Immature natural killer cell (primary cell): ENCODE measurements at places on chromosomes 4 and X.
A peak's percentile ranks its signal among the peaks of the same experiment; 100 is the strongest.

GRCh38 chr4:88246600-88246999 is 37.8 kb downstream of the PPM1K start:
- DNase-seq = no peak

DNA sequence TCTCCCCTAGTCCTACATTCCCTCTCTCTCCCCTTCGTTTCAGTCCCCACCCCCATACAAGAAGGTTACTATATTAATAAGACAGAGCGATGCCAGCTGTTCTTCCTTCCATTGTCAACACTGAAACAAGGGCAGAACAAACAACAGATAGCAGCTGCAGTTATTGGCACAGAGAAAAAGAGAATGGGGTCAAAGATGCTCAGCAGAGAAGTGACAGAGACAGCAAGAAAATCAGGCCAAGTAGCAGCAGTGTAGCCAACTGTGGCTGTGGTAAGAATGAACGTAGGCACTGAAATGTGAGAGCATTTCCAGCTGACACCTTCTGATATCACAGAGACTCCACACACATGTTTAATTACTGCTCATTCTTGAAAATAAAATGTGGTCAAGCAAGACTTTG is 641.8 kb downstream of the FSTL5 start:
- no peak for DNase-seq

DNA sequence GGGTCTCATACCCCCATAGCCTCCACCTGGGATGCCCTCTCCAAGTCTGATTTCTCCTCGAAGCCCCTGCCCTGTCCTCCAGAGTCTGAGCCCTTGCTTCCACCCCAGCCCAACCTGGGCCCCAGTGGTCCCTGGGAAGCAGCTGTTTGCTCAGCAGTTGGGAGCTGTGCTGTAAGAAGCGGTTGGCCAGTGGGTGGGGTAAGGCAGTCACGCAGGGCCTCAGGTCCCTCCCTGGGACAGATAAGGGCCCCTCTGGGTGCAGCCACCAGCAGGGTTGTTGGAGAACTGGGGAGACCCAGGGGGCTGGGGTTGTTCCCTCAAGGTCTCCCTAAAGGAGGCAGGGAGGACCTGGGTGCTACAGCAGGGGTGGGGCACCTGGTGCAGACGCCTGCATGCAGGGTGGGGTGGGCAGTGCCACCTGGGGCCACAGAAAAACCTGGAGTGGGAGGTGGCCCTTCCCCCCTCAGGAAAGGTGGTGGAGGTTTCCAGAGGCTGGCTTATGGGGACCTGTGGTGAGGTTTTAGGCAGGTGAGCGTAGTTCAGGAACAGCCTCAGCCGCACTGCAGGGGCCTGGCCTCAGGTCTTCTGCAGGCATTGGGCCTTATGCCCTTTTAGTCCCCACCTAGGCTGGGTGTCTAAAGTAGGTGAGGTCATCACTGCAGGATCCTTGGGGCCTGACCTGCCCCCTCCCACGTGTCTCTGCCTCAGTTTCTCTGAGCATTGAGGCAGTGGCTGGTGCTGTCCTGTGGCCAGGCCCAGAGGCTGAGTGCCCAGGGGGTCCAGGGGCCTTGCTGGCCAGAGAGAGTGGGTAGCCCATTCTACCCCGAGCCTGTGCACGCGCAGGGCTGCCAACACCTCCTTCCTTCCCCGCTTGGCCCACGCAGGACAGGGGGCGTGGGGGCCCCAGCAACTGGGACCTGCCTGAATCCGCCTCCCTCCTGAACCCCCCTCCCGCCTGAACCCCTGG is 3.1 kb upstream of the SLC26A1 start:
- DNase-seq = no peak

GRCh38 chrX:118558926-118559325 is 63.3 kb downstream of the DOCK11 start:
- DNase-seq = no peak

DNA sequence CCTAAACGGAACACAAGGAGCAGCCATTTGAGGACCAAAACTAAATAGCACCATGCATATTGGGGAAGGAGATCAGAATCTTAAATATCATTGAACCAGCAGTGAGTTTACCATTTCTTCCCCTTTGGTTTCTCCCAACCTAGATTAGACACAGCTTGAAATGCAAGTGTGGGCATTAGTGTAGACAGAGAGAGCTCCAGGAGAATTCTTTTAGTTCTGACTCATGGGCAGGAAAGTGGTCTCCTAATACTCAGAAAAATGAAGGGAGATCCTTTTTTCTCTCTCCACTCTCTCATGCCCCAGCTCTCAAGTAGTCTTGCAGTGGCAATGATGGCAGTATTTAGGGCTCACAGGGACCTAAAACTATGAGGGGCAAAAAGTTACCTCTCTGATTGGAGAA is 567.9 kb downstream of the INPP4B start:
- no peak for DNase-seq

DNA sequence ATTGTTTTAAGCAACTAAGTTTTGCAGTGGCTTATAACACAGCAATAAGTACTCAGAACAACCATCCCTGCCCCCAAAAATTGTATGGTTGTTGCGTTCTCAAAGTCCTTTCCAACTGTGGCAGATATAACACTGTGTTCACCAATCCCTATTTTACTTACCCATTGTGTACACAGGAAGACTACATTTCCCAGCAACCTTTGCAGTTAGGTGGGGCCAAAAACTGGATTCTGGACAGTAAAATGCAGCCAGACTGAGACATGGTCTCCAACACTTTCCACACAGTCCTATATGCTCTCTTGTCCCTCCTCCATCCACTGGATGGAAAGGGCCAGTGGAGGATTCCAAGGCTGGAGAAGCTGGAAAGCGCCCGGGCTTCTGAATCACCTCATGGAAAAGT is 523.6 kb downstream of the BCOR start:
- no peak for DNase-seq

- DNase-seq = peak; percentile 50
These were observed 102.5 kb downstream of the CFAP299 start for GRCh38 chr4:80438016-80438415.

GRCh38 chr4:183181081-183181480 is 82.0 kb downstream of the WWC2 start:
- DNase-seq = no peak

- no peak for DNase-seq
These were observed 213.2 kb downstream of the FBXW7 start for GRCh38 chr4:152322656-152323055.

- peak; percentile 38 for DNase-seq
These were observed 28.3 kb upstream of the AP1S2 start for GRCh38 chrX:15882704-15883539.

GRCh38 chr4:14165222-14165920 is 537.8 kb upstream of the BOD1L1 start:
- DNase-seq = no peak

- DNase-seq = no peak
These were observed 156.3 kb downstream of the CPEB2 start for GRCh38 chr4:15158406-15159091.

DNA sequence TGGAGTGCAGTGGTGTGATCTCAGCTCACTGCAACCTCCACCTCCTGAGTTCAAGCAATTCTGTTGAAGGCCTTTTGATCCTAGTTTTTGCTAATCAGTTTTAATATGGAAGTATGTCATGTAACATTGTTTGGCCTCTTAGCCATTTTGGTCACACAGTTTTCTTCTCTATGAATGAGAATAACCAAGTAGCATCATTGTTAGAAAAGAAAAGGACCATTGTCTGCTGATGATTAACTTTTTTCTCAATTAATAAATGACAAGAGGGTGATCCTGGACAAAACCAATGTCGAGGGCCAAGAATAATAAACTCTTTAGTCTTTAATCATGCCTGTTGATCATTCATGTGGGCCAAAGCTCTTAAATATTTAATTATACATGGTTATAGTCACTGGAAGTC is 289.3 kb upstream of the MAGEB2 start:
- no peak for DNase-seq

DNA sequence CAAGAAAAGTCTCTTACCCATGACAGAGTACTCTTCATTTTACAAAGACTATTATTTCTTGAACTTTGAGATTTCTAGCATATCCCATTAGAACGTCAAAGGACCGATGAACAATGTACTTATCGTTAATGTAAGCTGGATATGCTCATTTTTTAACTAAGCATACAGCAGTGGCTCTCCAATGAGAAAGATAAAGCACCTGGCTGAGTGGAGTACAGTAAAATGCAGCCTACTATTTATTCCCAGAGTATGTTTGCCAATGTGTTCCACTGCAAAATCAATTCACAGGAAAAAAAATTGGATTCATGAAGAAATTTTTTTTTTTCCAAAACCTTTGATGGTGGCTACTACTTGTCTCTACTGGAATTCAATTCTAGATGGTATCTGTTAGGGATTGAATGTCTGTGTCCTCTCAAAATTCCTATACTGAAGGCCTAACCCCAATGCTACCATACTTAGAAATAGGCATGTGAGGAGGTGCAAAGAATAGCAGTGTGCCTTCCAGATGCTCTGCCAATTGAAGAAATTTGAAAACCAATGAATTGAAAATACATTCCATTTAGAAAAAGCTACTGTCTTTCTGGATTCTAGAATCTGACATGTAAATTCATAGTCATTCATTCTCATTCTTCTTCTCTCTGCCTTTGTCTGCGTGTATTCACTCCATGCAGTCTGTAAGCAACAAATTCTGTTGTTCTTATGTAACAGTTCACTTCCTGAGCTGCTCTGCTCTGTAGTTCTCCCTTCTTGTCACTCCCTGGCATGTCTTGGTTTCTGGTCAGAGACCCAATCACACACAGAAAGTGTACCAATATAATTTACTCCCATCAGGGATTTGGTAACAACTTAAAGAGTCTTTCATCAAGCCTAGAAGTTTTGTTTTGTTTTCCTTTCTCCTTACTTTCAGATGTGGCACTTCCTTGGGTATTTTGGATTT is 61.4 kb downstream of the PAPSS1 start:
- DNase-seq = no peak

GRCh38 chrX:2397229-2398063 is 103.3 kb downstream of the DHRSX start:
- DNase-seq = no peak

DNA sequence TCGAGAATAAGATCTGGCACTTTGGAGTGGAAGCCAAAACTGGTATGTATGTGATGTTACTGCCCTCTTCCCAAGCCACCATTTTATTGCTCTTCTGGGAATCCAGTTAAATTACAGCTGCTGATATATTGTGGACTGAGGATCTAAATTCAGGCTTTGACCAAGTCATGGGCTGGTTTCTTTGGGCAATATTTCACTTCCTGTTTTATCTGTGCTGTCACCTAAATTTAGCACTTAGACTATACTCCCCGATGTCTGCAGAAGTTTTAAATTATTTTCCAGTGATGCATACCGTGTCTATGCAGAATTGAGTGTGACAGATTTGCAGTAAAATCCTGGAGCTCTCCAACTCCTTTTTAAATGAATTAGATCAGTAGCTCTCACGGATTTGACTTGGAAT is 100.0 kb downstream of the TEX13A start:
- no peak for DNase-seq

DNA sequence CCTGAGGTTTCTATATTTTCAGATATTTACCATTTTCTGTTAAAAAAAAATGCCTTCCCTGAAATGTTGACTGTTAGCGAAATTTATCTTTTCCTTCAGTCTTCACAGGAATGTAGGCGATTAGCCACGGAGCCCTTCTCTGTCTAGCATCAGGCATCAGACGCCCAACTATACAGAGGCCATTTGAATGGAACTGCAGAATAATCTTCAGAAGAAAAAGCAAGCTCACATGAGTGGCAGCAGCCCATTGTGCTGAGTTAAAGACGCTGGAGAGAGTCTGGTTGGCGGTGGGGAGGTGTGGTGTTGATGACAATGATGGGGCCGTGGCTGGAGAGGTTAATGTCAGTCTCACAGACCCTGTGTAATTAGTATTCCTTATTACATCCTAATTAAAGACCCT is 196.8 kb upstream of the LEF1 start:
- no peak for DNase-seq

- no peak for DNase-seq
These were observed 25.1 kb downstream of the MSX1 start for GRCh38 chr4:4884611-4885010.

GRCh38 chr4:35965300-35965699 is 279.0 kb downstream of the ARAP2 start:
- no peak for DNase-seq

DNA sequence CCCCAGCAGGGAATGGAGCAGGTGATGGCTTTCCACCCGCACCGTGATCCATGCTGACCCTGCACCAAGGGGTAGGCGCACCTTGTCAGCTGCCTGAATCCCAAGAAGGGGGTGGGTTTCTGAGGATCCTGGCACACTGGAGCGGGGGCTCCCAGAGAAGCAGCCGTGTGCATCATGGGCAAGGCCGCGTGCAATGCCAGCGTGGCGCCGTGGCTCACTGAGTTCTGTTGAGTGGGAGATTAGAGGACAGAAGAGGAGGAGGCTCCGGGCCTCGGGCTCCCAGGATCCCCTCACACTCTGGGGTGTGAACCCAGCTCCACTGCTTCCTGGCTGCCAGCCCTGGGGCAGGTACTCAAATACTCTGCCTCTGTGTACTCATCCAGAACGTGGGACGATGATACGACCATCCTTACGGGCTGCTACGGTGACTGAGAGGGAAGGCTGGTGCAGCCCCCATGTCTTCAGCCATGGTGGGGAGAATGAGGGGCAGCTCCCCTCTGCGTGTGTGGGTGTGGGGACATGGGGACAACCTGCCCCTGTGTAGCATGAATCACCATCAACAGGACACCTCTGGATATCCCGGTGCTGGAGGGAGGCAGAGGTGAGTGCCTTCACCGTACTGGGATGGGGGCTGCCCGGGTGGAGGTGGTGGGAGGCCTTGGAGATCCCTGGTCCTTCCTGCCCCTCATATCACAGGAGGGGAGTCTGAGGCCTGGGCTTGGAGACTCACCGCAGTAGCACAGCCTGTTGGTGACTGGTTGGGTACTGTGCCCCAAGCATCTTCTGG is 52.6 kb downstream of the CPZ start:
- DNase-seq = no peak

DNA sequence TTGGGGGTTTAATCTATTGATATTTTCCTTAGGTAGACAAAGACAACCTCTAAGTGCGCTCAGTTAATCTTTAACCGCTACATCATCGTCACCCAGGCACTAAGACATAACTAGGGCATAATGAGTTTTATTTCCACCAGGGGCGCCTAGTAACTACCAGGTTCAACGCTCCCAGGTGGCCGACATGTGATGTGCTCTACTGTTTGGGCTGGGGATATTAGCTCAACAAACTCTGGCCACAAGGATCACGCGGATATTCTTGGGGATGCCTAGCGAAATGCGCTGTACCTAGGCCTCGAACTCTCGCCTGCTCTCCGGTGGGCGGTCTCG is 915 bp upstream of the RAB33B start:
- no peak for DNase-seq
